ENCODE measurements at places on chromosomes 4 and X.

DNA sequence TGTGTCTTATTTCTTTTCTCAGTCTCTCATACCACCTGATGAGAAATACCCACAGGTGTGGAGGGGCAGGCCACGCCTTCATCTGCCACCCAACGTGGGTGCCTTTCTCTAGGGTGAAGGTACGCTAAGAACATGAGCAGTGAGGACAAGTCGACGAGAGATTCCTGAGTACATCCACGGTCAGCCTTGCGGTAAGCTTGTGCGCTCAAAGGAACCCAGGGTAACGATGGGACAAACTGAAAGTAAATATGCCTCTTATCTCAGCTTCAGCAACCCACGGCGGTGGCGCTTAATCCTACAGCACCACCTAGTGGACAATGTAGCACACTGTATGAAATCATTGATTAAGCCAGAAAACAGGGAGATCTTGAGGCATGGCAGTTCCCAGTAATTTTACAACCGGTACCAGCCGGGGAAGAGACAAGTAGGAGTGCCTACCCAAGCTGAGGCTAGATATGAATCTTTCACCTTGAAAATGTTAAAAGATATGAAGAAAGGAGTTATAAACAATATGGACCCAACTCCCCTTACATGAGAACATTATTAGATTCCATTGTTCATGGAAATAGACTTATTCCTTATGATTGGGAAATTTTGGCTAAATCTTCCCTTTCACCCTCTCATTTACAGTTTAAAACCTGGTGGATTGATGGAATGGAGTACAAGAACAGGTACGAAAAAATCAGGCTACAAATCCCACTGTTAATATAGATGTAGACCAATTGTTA lies 63.0 kb downstream of the ZNF732 start:
- peaks cover 5% of the 10 kb centered on the region for H3K36me3 ChIP-seq
- H3K4me3 ChIP-seq: peak overlapping the region; percentile 89
- peak; percentile 44 for DNase-seq
- H3K27me3 ChIP-seq: no peaks in the 10 kb centered on the region
- peak overlapping the region; percentile 89 for H3K27ac ChIP-seq
- H3K4me1 ChIP-seq: peaks cover 13% of the 10 kb centered on the region

- no peak overlapping the region for H3K27ac ChIP-seq
- no peak for DNase-seq
- H3K27me3 ChIP-seq: no peaks in the 10 kb centered on the region
- no peak overlapping the region for H3K4me3 ChIP-seq
- H3K36me3 ChIP-seq: no peaks in the 10 kb centered on the region
- no peaks in the 10 kb centered on the region for H3K4me1 ChIP-seq
Observed at GRCh38 chrX:96140796-96141195, 543.8 kb upstream of the DIAPH2 start.

DNA sequence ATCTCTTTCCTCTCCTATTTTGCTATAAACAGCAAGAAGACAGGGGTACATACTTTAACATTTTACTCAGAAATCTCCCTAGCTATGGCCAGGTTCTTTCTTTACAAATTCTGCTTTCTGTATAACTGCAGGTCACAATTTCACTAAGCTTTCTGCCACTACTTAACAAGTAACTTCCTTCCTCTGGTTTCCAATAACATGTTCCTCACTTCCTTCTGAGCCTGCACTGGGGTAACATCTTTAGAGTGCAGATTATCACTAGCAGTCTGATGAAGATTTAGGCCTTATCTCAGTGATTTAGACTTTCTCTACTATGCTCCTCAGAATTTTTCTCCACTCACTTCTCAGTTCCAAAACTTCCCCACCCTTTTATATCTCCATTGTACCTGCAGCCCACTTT lies 1930.5 kb upstream of the AGA start:
- no peaks in the 10 kb centered on the region for H3K27me3 ChIP-seq
- H3K27ac ChIP-seq: no peak overlapping the region
- DNase-seq: no peak
- H3K36me3 ChIP-seq: no peaks in the 10 kb centered on the region
- no peaks in the 10 kb centered on the region for H3K4me1 ChIP-seq
- no peak overlapping the region for H3K4me3 ChIP-seq

GRCh38 chr4:156968479-156968984 lies 3.1 kb downstream of the PDGFC start:
- no peak overlapping the region for H3K4me3 ChIP-seq
- no peak overlapping the region for H3K27ac ChIP-seq
- no peak for DNase-seq
- H3K36me3 ChIP-seq: no peaks in the 10 kb centered on the region
- peaks cover 12% of the 10 kb centered on the region for H3K4me1 ChIP-seq

Data from activated B cell treated with CpG ODN at 0.5 μM for 24 hours (primary cell).